ENCODE measurements at places on chromosomes 2 and 18.
A peak's percentile ranks its signal among the peaks of the same experiment; 100 is the strongest.

DNA sequence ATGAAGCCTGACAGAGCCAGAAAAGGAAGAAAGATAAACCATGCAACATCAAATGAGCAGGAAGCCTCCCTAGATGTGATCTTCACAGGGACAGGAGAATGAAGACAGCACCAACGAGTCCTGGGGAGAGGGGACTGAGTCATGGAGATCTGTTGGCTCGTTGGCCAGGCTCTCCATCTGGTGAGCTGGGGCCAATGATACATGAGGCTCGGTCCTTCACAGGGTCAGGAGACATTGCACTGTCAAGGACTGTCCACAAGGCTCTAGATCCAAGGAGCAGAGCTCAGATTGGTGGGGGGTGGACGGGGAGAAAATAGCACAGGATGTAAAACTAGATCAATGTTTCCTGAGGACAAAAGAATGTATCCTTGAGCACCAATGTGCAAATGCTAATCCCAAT is 735 bp downstream of the CD207 start:
- no peak for DNase-seq

DNA sequence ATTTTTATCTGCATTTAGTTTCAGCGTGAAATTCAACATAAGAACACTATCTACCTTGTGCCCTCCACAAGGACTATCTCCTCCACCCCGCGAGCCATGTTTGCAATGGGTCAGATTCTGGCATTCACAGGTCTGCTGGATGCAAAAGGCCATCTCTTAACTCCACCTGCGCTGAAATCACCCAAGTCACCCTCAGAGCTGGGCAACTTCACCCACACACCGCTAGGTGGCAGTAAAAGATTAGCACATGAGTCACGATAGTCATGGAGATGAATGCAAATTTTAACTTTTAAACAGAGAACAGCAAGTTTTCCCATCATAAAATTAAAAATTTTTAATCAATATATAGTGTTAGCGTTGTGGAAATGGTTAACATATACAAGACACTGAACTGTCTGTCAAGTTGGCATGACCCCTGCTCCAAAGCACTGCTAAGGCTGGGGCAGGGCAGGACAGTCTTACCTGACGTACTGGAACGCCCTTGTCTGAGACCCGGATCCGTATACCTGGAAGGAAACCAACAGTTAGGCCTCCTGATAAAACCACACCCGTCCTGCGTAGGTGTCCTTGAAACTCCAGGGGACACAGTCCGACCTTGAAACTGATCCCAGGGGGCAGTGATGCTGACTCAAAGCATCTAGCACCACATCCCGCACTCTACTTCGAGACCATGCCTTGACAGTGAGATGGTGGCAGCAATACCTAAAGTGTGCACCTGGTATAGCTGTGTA is 89.6 kb downstream of the UXS1 start:
- DNase-seq, result no peak

- peak; percentile 38 for DNase-seq
Observed at GRCh38 chr18:55546851-55547704, 40.9 kb downstream of the TCF4 start.

DNA sequence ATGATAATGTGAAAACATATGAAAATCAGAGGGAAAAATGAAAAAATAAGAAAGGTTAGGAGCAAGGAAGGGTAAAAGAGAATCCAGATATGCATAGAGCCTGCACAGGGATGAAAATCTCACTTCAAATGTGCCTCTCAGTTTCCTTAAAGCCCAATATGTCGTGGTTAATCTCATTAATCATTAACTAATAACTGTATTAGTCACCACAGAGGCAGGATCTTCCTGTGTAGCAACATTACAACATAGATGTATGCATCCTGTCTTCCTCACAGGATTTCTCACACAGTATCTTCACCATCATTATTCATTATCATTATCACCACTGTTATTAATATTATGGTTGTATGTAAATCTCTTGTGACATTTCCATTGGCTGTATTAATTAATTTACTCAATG is 361.2 kb upstream of the SOX11 start:
- DNase-seq, result no peak

DNA sequence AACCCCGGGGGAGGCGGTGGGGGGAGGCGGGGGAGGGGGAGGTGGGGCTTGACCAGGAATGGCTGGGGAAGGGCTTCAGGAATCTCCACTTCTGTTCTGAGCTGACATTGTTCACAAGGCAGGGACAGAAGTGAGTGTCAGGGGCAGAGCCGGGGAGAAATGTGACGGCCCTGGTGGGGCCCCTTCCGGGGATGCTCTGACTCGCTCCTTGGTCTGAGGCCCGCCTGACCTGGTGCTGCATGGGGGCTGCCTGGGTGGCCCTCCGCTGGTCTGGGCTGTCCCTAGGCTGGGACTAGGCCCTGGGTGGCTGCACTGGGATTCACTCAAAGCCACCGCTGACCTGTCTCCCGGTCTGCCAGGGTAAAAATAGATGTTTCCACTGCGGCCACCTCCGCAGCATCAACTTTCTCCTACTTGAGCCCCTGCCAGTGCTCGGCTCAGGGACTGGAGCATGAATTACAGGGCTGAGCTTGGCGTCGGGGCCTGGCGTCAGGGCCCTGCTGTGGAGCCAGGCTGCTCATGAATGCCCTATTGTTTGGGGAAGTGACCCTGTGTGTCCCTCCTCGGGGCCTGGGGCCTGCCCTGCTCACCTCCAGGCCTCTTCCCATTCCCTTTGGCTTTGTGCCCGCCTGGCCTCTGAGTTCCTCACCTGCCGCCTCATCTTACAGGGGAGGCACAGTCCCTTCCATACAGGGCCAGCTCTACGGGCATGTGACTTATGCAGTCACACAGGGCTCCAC is 247.5 kb downstream of the DYSF start:
- DNase-seq, result no peak

DNA sequence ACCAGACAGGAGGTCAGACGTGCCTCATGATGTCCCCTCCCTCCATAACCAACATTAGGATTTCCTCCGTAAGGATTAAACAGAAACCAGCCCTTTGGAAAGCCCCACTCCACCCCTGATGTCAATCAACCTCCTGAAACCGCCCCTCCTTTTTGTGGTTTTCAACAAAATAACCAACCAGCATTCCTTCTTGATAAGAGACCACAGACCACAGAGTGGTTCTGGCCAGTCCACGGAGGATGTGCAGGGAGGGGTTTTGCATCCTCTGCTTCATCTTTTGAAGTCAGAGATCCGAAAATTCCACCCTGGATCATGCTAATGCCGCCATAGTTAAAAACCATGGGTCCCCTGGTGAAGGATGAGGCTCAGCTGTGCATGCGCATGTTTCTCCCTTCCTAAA is 180.0 kb upstream of the CCDC150 start:
- DNase-seq, result no peak

- peak; percentile 88 for DNase-seq
Observed at GRCh38 chr18:24075767-24076597, 61.4 kb downstream of the TTC39C start.

- no peak for DNase-seq
Observed at GRCh38 chr2:109236147-109236546, 107.1 kb downstream of the SH3RF3 start.

- DNase-seq, result peak; percentile 84
Observed at GRCh38 chr18:26480897-26481795, 67.2 kb downstream of the KCTD1 start.

GRCh38 chr18:31354990-31355389 is 21.6 kb upstream of the DSG4 start:
- DNase-seq, result no peak

GRCh38 chr2:197122821-197123220 is 187.8 kb downstream of the ANKRD44 start:
- no peak for DNase-seq

DNA sequence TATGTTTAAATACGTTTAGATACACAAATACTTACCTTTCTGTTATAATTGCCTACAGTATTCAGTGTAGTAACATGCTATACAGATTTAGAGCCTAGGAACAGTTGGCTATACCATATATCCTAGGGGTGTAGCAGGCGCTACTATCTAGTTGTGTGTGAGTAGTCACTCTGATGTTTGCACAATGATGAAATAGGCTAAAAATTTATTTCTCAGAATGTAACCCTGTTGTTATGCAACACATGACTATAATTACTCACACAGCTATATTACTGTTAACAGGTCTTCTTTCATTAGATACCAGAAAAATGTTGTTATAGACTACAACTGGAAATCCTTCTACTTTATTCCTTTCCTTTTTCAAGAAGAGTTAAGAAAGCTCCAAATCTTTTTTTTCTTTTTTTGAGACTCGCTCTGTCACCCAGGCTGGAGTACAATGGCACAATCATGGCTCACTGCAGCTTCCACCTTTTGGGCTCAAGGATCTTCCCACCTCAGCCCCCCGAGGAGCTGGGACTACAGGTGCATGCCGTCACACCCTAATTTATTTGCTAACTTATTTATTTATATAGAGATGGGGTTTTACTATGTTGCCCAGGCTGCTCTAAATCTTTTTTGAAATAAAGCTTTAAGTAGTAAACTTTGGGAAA is 48.5 kb downstream of the C2orf74 start:
- DNase-seq, result peak; percentile 69

DNA sequence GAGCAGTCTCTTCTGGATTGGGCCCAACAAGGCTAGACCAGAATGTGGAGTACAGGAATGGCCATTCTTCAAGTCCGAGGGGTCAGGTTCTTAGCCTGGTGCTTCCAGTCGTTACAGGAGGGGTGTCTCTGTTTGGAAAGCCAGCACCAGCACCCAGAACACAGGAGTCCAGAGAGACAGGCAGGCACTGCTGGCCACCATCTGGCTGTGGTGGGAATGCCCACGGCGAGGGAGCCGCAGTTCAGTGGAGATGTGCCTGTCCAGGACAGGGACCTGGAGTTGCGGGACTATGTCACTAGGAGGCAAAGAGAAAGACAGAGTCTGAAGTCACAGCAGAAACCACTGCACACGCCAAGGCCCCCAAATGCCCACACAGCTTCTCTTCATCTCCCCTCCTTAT is 59.1 kb downstream of the TRABD2A start:
- no peak for DNase-seq

DNA sequence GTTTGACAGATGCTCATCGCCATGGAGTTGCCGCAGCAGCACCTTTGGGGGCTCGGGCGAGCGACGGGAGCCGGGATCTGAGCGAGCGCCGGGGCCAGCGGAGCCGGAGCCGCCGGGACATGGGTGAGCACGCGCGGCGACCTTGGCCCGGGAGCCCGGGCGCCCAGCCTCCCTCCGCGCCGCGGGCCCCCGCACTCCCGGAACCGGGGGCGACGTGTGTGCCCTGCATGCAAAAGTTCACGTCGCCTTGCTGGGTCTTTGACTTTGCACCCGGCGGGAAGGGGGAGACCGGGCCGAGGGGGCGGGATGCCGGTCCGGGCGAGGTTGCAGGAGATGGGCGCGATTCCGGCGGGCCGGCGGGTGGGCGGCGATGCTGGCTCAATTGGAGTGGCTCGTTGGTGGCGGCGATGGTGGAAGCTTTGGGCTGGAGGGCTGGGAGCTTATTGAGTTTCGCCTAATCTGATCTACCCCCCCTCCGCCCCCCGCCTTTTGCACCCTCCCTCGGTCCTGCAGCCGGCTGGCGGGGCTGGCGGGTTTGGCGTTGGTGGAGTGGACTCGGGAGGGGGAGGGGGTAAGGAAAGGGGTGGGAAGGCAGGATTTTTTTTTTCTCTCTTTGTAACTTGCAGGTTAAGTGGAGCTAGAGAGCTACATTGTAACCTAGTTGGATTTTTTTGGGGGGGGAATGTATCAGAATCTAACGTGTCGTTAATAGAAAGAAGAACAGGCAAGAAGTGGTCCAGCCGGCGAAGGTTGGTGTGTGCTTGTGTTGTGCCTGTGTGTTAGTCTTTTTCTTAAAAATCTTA is at the start of gene SETBP1:
TSS of gene SETBP1 (plus strand) at position 616 of the 803 bp plus-strand sequence. CDS start 20,459 bp downstream, outside the sequence.
- DNase-seq, result no peak

- no peak for DNase-seq
Observed at GRCh38 chr2:223930103-223930976, 14.8 kb downstream of the WDFY1 start.

GRCh38 chr2:234483568-234484251 is 13.2 kb downstream of the ARL4C start:
- DNase-seq, result no peak

- DNase-seq, result no peak
Observed at GRCh38 chr2:9401646-9402371, 21.5 kb downstream of the ITGB1BP1 start.

Measured in AG04449 (cell line).